Osteoblast (primary cell): ENCODE measurements at places on chromosomes 16 and 17. TPM values are rescaled to one million over a fixed set of nuclear protein-coding genes. Genes with fewer than 3 reads are reported as not detected.

Gene CYGB
- 39.1 and 74.0 TPM in 2 replicates for total RNA-seq

Gene CNTNAP4
- total RNA-seq: under 0.01 TPM in 2 replicates

Gene MPRIP
- 120 and 149 TPM in 2 replicates for total RNA-seq

Gene CBFA2T3
- not detected in 2 replicates for total RNA-seq

Gene IL17C
- under 0.01 and 0.29 TPM in 2 replicates for total RNA-seq

Gene RPL19
- total RNA-seq: 1,279 and 1,302 TPM in 2 replicates

Gene KCNG4
- not detected in 2 replicates for total RNA-seq

Gene ASIC2
- not detected in 2 replicates for total RNA-seq

Gene DHX58
- 18.5 and 23.0 TPM in 2 replicates for total RNA-seq

Gene VMP1
- 415 and 445 TPM in 2 replicates for total RNA-seq

Gene GRIN2C
- 0.29 and 0.72 TPM in 2 replicates for total RNA-seq

Gene LPO
- under 0.01 TPM in 1 of 2 replicates, not detected in the other for total RNA-seq

DNA sequence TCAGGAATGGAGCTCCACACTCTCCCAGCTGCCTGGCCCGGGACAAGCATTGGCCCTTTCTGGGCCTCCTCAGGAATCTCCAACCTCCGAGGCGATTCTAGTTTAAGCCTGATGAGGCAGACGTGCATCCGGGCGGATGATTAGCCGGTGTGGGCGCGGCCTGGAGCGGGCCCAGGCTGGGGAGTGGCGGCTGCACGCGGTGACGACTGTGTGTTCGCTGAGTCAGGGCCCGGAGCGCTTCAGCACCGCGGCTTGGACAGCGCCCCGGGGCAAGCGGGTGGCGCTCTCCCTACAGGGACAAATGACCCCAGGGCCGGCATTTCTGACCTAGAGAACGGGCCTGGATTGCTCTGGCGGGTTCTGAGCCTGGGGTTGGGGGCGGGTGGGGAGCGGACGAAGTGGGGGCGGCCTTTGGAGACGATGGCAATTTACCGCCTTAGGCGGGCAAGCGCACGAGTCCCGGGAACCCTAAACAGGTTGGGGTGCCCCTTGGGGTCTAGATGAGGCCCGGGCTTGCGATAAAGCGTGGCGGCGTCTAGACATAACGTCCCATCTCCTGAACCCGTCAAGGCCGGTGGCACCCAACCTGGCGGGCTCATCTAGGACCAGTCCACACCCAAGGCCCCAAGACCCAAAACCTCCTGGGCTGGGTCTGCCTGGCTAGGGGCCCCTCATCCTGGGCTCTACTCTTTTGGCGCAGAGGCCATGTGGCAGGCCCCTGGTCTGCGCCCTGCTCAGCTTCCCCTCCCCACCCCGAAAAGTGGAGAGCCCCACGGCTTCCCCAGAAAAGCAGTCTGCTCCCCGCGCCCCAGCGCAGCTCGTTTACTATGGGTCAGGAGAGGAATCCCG lies 22.3 kb upstream of the ZNHIT3 start:
- peak; percentile 96 for DNase-seq

DNA sequence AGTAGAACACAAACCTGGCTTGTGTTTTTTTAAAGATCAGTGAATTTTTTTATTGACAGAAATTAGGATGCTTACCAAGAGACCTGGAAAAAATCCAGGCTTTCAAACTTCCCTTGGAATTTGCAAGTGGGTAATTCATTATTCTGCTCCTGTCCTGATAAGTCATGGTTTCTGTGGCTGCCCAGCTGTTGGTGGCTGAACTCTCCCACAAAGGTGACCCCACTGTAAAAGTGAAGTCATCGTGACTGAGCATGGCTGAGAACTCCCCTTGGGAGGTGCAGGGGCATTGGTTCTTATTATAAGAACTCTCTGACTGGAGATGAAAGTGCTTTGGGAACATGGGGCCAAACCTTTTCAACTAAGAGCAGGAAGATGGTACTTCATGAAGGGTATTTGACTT lies 46.6 kb upstream of the TANC2 start:
- DNase-seq: no peak

GRCh38 chr17:320139-320538 lies 32.5 kb downstream of the RPH3AL start:
- DNase-seq: peak; percentile 14

DNA sequence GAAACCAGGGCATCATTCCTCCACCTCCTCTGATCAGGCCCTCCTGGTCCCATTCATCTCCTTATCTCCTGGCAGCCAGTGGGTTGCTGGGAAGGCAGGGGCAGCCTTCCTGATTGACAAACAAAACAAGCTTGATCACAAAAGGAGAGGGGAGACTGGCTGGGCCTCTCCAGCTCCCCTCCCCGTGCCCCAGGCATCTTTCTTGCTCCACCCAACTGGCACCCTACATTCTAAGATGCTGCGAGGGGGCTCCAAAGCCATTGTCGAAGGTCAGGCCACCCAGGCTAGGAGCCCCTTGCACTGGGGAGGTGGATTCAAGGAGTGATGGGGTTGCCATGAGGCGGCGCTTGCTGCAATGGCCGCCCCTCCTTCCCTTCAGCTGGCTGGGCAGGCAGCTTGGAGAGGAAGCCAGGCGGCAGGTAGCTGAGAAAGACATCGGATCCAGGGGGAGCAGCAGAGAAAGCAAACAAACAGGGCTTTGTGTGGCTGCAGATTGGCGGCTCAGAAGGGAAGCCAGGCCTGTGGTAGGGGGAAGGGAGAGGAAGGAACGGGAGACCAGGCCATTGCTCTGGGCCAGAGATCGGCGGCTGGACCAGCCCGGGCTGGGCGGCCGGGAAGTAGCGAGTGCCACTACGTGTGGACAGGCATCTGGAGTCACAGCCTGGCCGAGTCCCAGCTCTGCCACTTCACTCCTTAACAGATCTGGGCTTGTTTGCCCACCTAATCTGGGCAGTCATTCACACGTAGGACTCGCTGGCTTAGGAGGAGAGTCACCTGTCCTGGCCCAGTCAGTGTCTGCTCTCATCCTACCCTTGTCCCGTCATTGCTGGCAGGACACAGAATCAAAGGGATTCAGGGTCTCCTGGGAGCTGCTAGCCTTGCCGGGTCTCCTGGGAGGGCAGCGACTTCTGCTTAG lies 12.3 kb downstream of the RAI1 start:
- DNase-seq: peak; percentile 71

DNA sequence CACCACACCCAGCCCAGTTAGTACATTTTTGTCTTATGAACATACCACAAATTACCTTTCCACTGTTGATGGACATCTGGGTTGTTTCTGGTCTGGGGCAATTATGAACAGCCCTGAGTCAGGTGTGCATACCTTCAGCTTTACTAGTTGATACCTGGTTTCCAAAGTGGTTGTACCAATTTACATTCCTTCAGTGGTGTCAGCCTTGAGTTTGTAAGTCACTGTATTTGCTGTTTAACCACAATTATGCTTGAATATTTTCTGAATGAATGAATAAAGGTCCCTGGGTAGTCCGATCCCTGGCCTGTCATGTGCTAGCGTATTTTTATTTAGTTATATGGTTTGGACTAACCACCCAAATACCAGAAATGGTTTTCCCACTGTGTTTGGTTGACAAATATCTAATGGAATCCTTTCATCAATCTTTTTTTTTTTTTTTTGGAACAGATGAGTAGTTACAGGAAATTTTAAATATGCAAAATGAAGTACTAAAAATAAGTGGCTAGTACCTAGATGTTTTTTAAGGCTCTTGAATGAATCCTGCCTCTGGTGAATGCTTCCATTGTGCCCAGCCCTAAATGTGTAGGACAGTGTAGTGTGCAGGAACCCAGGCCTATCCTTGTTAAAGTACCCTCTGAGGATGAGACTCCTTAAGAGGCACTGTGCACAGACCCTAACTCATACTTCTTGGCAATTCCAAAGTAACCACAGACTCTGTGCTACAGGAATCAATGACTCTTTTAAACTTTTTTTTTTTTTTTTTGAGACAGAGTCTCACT lies 3.7 kb downstream of the DUSP14 start:
- peak; percentile 92 for DNase-seq

- DNase-seq: peak; percentile 97
Measured at GRCh38 chr17:82216301-82217119, 3.9 kb upstream of the CCDC57 start.

GRCh38 chr17:69339937-69340336 lies 13.0 kb upstream of the ABCA5 start:
- no peak for DNase-seq

- DNase-seq: peak; percentile 94
Measured at GRCh38 chr16:10964039-10964890, 19.9 kb downstream of the CLEC16A start.

DNA sequence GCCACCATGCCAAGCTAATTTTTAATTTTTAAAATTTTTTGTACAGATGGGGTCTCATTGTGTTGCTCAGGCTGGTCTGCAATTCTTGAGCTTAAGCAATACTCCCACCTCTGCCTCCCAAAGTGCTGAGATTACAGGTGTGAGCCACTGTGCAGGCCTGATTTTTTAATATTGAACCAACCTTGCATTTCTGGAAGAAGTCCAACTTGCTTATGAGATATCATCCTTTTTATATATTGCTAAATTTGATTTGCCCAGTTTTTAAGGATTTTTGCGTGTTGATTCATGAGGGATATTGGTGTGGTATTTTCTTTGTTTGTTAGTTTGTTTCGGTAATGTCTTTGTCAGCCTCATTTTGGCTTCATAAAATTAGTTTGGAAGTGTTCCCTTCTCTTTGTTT lies 196.4 kb downstream of the SEC14L1 start:
- DNase-seq: no peak

DNA sequence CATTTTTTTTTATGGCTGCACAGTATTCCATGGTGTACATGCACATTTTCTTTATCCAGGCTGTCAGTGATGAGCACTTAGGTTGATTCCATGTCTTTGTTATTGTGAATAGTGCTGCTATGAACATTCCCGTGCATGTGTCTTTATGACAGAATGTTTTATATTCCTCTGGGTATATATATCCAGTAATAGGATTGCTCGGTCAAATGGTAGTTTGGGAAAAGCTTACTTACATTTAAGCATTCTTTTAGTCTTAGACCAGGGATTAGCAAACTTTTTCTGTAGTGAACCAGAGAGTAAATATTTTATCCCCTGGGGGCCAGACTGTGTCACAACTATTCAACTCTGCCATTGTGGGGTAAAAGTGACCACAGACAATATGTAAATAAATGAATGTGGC lies 40.2 kb downstream of the MED13 start:
- no peak for DNase-seq

DNA sequence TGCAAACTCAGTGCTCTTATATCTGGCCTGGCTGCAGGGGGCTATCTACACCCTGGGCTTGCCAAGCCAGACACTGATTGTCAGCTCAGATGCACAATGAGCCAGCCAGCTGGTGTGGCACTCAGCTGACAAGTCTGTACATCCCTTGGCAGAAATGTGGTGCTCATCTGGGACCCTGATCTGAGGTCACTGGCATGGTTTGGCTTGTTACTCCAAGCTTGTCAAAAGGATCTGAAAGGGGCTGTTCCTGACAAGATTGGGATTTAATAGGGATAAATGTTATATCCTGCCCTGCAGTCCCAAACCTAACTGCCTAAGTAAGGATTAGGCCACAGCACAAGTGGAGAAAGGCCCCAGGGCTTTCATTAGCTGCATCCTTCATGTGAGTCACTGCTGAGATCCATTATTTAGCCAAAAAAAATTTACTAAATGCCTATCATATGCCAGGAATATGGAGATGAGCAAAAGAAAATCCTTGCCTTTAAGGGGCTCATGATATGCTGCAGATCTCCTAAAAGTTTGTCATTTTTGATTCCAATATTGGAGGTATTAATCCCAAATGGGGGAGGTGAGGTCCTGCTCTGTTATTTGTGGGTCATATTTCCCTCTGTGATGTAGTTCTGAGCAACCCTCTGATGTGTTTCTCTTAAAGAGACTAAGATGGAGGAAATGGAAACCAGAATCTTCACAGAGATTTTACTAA lies 6.3 kb downstream of the SLC6A2 start:
- DNase-seq: no peak

GRCh38 chr17:30225112-30225511 lies 10.4 kb downstream of the SLC6A4 start:
- DNase-seq: no peak

- DNase-seq: no peak
Measured at GRCh38 chr17:17297217-17297616, 6.0 kb upstream of the NT5M start.

DNA sequence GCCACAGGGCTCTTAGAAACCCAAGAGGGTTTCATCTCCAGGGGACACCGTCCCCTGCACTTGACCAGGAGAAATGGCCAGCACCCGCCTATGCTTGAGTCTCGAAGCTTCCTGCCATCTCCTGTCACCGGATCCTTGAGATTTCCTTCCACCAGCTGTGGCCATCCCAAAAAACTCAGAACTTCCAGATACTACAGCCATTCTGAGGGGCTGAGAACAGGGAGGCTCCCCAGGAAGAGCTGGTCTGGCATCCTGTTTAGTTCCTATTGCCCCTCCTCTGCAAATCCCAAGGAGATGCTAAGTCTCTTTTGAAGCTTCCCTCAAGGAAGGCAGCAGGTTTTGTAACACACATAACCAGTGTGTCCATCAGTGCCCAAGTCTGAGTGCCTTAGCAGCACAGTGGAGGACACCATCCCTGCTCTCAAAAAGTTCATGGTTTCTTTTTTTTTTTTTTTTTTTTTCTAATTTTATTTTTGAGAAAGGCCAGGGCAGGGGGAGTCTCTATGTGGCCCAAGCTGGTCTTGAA lies 2.0 kb downstream of the UBALD2 start:
- DNase-seq: peak; percentile 78

- peak; percentile 88 for DNase-seq
Measured at GRCh38 chr17:50487213-50488096, 8.8 kb downstream of the RSAD1 start.

DNA sequence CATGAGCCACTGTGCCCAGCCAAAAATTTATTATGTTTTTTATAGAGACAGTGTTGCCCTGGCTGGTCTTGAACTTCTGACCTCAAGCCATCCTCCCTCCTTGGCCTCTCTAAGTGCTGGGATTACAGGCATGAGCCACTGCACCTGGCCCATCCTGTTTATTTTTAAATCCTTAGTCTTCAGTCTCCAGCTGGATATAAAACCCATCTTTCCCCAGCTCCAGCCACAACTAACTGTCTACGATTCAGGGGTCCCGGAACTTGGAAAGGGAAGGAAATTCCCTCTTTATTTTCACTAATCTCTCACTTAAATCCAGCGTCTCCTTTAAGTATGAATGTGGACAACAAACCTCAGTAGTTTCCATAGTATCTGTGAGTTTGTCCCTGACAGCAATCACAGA lies 62.2 kb downstream of the IQCK start:
- DNase-seq: no peak

GRCh38 chr17:44924107-44924544 lies 8.8 kb upstream of the GFAP start:
- peak; percentile 44 for DNase-seq

- DNase-seq: peak; percentile 99
Measured at GRCh38 chr17:44363613-44364159, at the start of gene FAM171A2. Gene FAM171A2 (minus strand): TSS chr17:44363853. CDS start chr17:44363714, 139 bp downstream.

DNA sequence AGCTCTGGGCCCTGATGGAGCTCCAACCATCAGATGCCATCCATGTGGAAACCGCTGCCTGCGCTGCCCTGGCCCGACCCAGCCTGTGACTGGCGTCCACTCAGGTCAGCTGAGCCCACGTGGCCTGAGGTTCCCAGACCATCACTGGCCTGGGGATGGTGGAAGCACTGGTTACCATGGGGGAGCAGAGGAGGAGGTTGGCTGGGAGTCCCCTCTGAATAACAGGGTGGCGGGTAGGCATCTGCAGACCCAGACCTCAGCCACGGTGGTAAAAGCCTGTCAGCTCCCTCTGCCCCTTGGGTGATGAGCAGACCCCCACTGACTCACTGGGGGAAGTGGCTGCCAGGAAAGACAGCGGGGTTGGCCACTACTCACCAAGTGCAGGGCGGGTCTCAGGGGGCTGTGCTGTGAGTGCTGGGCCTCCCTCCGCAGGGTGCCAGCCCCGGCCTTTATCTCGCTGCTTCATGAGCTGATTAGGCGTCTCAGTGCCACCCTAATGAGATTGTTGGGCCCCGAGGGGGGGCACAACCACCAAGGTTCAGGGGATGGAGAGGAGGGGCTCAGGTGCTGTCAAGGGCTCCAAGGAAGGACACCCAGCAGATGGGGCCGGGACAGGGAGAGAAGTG lies at the start of gene PDE6G:
TSS of gene PDE6G (minus strand) at position 425 of the 626 bp plus-strand sequence. CDS start 3,237 bp downstream, outside the sequence.
- peak; percentile 46 for DNase-seq
